AG04449 (cell line): ENCODE measurements at places on chromosomes 13 and 19.

GRCh38 chr13:40243982-40244381, 422.5 kb downstream of the FOXO1 start:
- DNase-seq, result no peak

GRCh38 chr13:41139296-41139966, 6.8 kb upstream of the KBTBD6 start:
- DNase-seq, result no peak

DNA sequence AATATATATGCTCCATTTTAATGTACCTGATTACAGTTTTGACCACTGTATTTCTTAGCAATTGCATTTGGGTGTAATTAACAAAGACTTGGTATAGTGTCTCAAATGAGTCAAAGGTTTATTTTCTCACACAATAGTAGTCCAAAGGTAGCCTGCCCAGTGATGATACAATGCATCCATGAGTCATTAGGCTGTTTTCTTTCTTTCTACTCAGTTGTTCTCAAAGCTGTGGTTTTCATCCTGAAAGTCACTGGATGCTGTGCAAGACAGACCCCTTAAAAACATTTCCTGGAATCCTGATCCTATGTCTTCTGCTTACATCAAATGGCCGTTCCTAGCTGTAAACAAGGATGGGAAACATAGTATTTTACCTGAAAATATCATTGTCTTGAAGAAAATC, 651.2 kb upstream of the MIR17HG start:
- DNase-seq, result no peak

- no peak for DNase-seq
Observed at GRCh38 chr13:78976696-78977095, 317.7 kb upstream of the OBI1 start.

DNA sequence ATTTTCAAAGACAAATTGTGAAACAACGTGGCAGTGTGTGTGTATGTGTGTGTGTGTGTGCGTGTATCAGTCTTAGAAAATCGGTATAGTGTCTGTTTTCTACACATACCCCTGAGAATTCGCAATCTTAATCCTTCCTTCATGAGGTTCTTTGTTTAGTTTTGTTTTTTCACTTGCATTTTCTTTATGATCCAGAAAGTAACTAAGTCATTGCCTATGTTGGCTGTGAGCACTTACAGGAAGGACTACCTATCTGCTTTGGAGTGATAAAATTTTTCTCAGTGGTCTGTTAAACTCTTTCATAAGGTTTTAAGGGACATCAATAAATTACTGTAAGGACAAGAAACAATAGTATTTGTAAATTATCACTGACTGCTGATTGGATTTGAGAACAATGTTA, 1587.1 kb downstream of the PCDH9 start:
- DNase-seq, result no peak

DNA sequence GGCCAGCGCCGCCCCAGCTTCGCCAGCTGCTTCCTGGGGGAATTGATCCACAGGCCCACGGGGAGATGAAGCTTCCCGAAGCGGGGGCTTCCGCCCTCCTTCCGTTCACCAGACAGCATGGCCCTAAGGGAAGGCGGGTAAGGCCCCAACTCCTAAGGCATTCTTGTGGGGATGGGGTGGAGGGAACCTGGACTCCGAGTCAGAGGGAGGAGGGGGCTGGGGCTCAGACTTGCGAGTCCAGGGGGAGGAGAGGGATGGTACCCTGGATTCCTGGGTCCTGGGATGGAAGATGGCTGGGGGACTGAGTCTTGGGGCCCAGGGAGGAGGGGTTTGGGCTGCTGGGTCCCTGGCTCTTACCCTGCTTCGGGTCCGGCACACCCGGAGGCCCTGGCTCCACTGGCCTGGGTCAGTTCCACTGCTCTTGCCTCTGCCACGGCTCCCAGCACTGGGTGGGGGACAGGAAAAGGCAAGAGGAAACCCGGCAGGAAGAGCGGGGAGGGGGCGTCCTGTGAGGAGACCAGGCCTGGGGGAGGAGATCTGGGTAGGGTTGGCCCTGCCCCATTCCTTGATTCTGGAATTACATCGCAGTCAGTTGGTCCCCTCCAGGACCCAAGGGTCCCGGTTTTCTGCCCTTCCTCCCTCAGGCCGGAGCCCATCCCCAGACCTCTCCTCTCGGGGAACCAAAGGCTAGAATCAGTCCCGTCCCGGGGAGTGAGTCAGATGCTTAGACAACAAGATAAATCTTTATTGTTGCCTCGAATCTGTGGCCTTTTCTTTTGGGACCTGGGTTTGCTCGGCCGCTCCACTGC, at the start of gene RASIP1:
Gene RASIP1 (minus strand): TSS at position 447 of the 809 bp plus-strand sequence. CDS start 328 bp downstream, at position 119.
- DNase-seq, result no peak

DNA sequence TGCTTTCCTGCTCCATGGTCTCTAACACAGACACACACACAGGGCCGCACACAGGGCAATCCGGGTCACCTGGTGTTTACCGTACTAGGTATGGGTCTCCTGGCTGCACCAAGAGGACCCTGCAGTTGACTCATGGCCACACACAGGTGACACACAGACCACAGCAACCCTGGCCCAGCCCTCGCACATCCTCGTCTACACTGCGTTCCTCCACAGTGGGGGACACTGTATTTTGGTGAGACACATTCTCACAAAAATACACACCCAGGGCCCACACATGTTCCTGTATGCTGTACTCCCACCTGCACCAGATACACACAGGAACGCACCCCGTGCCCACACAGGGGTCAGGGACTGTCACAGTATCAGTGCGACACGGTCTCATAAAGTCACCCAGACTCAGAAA, 12.8 kb downstream of the PDE4A start:
- no peak for DNase-seq

- DNase-seq, result no peak
Observed at GRCh38 chr13:103046676-103047075, 19.5 kb downstream of the SLC10A2 start.

DNA sequence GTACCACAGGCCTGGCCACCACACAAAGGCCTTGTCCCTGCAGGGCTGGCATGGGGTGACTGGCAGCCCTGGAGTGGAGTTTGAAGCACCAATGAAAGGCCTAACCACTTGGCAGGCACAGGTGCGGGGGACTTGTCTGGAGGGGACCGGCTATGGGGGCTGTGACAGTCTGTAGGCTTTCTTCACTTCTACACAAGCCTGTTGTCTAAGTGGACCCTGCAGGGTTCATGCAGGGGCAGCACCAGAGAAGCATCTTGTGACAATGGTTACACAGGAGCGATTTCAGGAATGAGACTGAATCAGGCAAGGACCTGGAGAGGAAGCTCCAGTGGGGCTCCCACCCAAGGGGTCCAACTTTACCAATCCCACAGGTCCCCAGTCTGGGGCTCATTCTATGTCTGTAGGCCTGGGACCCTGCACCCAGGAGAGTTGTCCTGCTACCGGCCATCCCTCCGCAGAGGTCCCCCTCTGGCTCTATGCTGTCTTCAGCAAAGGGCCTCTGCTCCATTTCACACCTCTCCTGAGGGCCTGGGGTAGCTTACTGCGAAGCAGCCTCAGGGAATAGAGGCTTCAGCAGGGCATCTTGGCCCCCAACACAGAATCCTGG, 2.3 kb upstream of the ZNF837 start:
- no peak for DNase-seq

DNA sequence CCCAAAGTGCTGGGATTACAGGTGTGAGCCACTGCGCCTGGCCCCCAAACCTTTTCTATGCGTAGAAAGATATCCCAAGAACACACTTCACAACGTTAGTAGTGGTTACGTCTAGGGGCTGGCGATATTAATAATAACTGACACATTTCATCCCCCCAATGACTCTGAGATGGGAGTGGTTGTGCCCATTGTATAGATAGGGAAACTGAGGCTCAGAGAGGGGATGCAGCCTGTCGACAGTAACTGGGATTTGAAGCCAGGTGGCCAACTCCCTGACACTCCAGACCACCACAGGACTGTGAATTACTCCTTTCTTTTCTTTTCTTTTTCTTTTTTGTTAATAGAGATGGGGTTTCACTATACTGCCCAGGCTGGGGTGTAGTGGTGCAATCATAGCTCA, 25.3 kb upstream of the PTPRS start:
- DNase-seq, result no peak

DNA sequence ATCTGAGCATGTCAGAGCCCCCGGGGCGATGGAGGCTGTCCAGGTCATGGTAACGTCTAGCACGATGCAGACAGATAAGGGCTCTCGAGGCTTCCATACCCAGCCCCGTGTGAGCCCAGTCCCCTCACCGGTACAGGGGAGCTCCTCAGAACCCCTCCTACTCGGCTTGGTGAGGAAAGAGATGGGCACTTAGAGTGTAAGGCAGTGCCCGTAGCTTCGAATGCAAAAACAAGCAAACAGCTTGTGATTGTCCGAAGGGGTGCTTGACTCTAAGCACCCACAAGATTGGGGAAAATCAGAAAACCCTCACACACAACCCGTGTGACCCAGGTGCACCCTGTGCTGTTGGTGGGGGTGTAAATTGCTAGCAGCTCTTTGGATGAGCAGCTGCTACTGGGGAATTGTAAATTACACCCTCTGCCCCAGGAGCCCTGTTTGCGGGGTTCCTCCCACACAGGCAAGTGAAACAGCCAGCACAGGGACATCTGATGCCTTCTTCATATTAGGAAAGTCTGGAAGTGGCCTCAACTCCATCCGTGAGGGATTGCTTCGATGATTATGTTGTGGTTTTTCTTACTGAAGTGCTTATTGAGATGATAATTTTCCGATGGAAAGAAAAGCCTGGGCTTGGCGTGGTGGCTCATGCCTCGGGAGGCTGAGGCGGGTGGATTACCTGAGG, 918 bp upstream of the PSPN start:
- DNase-seq, result no peak

GRCh38 chr13:37599519-37599918, 951 bp upstream of the POSTN start:
- DNase-seq, result no peak

GRCh38 chr13:99977912-99978798, 3.4 kb upstream of the ZIC2 start:
- no peak for DNase-seq

- no peak for DNase-seq
Observed at GRCh38 chr13:63501702-63502101, 2086.1 kb upstream of the PCDH20 start.

- no peak for DNase-seq
Observed at GRCh38 chr13:102561933-102562332, 34.9 kb upstream of the TPP2 start.

- no peak for DNase-seq
Observed at GRCh38 chr13:19860884-19861655, 2.4 kb downstream of the ZMYM5 start.

DNA sequence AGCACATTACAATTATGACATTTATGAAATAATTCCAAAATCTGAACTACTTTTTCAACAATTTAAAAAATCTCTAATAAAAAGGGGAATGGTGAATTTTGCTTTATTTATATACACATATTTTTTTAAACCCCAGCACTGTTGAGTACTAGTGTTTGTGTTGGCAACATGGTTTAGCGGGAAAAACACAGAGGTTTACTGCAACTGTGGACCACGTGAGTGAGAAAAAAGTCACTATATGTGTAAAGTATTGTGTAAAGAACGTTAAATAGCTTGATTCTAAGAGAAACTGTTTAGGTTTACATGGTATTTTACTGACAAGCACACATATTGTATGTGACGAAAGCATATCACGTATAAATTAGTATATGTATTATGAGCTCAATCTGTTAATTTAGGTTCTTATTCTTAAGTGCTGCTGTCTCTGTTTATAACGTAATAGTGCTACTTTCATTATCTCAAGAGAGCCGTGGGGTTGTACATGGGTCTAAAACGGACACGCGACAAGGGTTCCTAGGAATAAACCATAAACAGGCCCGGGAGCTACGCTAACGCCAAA, 617 bp downstream of the SKA3 start:
- no peak for DNase-seq

GRCh38 chr13:25864116-25864515, 187.7 kb downstream of the SHISA2 start:
- DNase-seq, result no peak

DNA sequence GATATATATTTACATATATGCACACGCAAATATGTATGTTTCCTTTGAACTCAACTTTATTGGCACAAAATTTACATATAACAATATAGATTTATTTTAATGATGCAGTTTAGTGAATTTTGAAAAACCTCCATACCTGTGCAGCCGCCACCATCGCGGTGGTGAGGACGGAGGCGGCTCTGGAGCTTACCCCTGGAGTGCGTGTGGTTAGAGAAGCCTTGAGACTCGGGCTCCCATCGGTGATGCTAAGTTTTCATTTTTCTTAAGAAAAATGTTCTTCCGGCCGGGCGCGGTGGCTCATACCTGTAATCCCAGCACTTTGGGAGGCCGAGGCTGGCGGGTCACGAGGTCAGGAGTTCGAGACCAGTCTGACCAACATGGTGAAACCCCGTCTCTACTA, 31.8 kb downstream of the GJA3 start:
- no peak for DNase-seq

- no peak for DNase-seq
Observed at GRCh38 chr19:32976223-32976805, 4.3 kb downstream of the FAAP24 start.

GRCh38 chr19:35330475-35330874, 1.5 kb downstream of the CD22 start:
- no peak for DNase-seq
